Stimulated activated CD8-positive, alpha-beta memory T cell treated with anti-CD3 and anti-CD28 coated beads, Interleukin-12 subunit alpha, Interleukin-12 subunit beta, amount 100 ng/mL, for 4 hours (primary cell): ENCODE measurements at places on chromosomes 7 and 10.

DNA sequence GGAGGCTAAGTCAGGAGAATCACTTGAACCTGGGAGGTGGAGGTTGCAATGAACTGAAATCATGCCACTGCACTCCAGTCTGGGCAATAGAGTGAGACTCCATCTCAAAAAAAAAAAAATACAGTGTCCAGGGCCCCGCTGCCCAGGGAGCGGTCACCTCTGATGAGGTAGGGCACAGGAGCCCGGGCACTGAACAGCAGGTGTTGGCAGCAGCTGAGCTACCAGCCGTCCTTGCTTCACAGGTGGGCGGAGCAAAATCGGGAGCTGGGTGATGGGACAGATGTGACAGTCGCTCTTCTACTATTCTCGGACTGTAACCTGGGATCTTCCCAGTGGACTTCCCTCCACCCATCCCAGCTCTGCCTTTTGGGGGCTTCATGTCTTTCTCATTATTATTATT lies 49.4 kb downstream of the GTF2IRD1 start:
- no peak for DNase-seq

GRCh38 chr7:87512906-87513305 lies 37.4 kb upstream of the ABCB4 start:
- DNase-seq, result no peak

GRCh38 chr10:28845009-28845682 lies 167.8 kb downstream of the BAMBI start:
- no peak for DNase-seq

- DNase-seq, result no peak
Observed at GRCh38 chr7:33217595-33217994, 88.2 kb downstream of the BBS9 start.

DNA sequence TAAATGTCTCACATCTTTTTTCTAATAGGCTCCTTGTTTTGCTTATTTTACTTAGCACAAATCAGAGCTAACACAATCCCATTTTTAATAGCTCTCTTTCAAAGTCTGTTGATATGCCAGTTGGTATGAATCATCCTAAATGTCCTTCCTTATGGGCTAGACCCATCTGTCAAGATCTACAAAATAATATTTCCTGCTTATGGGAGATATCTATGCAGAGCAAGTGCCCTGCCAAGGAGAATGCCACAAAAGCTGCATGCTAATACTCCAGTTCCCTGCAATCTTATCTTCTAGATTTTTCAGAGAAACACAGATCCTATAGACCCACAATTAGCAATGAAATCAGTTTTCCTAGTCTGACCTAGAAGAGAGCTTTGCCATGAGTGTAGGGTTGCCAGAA lies 230.8 kb upstream of the NPVF start:
- no peak for DNase-seq

DNA sequence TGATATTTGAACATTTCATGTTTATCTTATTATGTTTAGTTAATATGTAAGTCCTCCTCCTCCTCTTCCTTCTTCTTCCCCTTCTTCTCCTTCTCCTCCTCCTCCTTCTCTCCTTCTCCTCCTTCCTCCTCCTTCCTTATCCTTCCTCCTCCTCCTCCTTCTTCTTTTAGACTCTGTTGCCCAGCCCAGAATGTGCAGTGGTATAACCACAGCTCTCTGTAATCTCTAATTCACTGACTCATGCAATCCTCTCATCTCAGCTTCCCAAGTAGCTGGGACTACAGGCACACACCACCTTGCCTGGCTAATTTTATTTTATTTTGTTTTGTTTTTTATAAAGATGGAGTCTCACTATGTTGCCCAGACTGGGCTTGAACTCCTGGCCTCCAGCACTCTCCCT lies 83.4 kb upstream of the ODAD2 start:
- DNase-seq, result no peak

DNA sequence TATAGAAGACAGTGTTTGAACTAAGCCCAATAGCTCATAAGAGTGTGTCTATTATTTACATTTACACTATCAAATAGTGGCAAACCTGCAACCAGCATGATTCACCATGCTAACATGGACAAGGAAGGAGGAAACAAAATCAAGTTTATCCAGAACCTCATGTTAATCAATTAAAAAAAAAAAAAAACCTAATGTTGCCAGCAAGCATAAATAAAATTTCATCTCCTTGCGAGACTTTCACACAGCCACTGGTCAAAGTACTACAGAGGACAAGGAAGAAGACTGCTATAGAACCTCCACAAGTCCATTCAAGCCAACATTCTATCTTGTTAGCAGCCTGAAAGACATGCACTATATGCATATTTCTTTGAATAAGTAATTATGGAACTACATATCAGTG lies 9.7 kb downstream of the TM9SF3 start:
- no peak for DNase-seq

GRCh38 chr7:16399265-16399831 lies 22.0 kb downstream of the CRPPA start:
- no peak for DNase-seq

DNA sequence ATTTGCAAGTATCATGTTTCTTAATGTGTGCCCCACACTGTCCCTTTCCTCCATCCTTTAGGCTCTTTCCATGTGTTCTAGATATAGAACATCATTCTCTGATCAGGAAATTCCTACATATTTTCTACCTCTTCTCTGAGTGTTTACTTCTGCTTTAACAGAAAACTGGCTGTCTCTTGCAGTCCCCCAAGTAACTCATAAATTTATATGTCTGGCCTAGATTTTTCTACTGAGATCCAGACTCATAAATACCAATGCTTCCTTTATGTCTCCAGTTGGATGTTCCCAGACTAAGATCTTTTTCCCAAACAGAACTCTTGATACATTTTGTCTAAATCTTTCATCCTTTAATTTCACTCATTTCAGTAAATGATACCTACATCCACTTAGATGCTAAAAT lies 181.8 kb downstream of the CDK14 start:
- DNase-seq, result no peak

- DNase-seq, result no peak
Observed at GRCh38 chr7:39199006-39199405, 221.3 kb downstream of the POU6F2 start.

- no peak for DNase-seq
Observed at GRCh38 chr10:111560027-111560426, 483.2 kb downstream of the ADRA2A start.

DNA sequence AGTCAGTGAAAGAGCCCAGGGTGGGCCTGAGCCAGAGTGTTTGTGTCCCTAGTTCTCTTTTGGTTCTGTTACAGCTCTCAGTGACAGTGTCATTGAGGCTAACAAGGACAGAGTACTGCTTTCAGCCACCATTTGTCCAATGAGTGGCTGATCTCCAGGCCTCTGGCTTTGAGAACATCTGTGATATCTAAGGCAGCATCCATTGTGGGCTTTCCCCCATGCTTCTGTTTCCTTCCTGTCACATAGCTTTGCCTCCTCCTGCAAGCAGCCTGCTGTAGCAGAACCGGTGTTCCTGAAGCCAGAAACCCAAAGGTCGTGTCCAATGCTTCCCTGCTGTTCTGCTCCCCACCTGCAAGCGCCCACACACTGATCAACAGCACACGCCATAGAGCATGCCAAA lies 68.4 kb downstream of the IKZF1 start:
- DNase-seq, result no peak

DNA sequence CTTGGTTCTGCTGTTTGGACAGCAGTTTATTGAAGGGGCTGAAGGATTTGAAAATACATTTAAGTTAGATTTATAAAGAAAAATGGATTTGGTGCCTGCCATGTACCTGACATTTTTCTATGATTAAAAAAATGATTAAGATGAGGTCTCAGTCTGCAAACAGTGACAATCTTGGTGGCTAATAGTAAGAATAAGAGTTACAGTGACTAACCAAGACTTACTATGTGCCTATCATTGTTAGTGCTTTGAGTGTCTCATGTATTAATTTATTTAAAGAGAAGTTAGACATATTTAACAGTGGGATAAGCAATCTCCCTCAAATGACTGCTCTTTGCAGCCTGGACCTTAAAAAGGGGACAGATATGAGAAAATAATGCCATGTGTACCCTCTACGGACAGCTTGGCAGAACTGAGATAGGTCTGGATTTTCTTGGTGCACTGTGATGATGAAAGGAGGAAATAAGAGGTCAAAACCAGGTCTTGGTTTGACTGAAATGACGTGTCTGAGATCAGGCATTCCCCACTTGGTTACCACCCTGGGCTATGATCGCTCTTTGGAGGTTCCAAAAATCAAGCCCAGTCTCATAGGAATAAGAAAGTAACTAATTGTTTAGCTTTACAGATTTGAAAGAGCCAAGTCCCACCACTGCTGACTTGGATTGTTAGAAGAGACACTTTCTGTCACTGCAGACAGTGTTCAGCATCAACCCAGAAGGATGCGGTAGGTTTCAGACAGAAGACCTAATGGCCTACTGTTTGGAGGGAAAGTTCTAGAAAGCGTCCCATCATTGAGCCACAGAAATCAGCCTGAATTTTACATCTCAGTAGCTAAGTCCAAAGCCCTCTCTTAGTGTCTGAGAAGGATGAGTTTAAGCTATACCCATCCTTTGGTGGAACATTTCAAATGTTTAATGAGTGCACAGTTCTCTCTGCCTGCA lies 2.1 kb downstream of the CASP7 start:
- DNase-seq, result no peak

DNA sequence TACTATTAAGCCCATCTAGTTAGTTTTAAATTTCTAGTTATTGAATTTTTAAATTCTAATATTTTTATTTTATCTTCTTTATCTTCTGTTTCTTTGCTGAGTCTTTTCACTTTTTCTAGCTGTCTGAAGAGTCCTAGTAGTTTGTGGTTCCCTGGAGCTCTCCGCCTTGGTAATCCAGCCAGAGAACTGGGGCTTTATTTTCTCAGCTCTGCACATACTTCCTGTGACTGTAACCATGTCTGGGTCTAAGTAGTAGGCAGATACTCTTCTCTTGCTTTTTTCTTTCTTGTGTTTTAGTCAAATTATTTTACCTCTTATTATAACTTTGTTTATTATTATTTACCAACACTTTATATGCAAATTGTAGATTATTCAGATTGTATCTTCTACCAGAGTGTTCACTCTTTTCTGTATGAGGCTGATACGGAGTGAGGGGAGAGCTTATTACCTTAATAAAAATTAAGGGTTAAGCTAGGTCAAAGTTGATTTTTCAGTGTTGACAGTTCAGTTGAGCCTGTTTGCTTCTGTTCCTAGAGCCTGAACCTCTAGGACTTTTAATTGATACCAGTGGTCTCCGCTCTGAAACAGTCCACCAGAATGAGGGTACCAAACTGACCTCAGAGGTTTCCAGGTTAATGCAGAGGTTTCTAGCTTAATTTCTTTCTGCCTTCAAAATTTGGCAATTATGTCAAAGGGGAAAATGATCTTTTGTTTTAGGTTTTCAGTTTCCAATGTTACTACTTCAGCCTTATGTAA lies 155.4 kb downstream of the ADK start:
- DNase-seq, result no peak

DNA sequence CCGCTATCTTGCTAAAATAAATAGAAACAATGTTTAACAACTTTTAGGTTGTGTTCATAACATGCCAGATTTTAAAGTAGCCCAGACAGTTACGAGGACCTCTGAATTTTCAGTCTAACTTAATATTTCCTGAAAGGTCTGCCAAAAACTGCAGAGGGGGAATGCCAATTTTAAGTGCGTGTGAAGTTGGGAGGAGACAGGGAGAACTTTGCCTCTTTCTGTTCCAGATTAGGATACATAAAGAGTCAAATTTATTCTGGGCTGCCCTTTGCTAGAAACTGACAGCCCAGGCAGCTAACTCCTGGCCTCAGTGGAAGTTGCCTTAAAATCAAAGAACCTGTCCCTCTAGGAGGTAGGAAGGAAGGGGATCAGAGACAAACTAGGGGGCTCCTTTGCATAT lies 52.3 kb upstream of the PIP4K2A start:
- DNase-seq, result no peak

DNA sequence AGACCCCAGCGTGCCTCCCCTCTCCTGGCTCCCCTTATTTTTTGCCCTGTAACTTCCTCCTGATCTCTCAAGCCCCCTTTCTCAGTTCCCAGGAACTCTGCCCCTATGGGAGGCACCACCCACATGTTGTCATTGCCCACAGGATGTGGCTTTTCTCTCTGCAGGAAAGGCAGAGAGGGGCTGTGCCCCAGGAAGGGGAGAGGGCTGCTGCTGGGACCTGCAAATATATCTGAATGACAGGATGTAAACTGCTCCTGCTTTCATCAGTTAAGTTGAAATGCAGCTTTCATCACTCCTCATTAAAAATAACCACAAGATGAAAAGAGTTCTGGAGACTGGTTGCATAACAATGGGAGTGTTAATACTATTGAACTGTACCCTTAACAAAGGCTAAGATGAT lies 103.3 kb downstream of the CLEC2L start:
- no peak for DNase-seq

- DNase-seq, result peak; percentile 41
Observed at GRCh38 chr10:84352251-84352842, 24.0 kb downstream of the CCSER2 start.

- DNase-seq, result no peak
Observed at GRCh38 chr10:14191871-14192270, 138.9 kb downstream of the FRMD4A start.
